ENCODE measurements at places on chromosomes 5 and 9.

DNA sequence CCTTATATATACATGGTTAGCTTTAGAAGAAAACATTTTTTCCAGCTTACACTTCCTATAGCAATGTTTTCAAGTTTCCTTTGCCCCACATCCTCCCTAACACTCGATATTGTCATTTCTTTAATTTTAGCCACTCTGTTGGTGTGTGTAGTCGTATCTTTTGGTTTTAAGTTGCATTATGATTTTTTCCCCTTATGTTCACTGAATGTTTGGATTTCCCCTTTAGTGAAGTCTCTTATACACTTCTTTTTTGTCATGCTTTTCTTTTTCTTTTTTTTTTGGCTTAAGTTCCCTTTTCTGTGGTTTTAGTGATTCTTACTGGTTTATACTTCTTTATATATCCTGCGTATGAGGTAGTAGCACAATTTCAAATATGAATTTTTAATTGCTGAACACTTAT is 58.8 kb downstream of the KDM4C start:
- no peak for DNase-seq

DNA sequence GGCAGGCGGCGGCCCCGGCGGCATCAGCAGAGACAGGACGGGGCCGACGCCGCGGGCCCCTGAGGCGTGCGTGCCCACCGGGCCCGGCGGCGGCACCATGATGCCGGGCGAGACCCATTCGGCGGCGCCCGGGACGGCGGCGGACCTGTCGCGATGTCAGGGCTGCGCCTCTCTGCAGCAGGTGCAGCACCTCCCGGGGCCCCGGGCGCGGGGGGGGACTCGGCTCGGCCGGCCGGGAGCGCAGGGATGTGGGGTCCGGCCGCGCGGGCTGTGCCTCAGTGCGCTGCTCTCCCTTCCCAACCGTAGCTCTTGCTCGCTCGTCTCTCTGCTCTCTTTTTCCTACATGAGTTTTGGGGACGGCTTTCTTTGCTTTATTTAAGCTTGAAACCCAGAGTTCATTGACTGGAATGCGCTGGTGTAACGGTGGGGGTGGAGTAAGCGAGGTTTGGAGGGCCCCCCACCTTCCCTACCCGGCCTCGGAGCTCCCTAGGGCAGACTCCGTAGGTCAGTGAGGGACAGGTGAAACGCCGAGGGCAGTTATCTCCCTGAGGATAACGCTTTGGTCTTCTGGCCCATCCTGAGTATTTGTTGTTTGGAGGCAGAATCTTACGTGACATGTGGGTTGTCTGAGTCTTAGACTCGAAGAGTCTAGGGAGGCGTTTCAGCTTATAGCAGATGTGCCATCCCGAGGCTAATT is 490 bp downstream of the ICE1 start:
- DNase-seq = no peak

DNA sequence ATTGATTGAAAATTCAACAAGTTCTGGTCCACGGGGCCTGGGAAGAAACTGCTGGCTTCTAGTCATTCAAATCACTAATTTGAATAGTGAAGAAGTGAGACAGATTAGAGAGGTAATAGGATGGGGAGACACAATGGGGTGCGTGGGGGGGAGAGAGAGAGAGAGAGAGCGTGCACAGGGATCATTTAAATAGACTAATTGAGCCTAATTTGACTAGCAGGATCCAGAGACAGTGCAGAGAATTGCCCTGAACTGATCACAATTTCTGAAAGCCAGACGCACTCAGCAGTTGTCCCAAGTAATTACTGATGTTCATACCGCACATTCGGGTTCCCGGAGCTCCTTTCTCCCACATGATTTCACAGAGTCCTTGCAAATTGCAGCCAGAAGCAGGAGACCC is 50.3 kb upstream of the C5orf58 start:
- no peak for DNase-seq

- no peak for DNase-seq
Observed at GRCh38 chr5:116448870-116449427, 125.7 kb downstream of the SEMA6A start.

DNA sequence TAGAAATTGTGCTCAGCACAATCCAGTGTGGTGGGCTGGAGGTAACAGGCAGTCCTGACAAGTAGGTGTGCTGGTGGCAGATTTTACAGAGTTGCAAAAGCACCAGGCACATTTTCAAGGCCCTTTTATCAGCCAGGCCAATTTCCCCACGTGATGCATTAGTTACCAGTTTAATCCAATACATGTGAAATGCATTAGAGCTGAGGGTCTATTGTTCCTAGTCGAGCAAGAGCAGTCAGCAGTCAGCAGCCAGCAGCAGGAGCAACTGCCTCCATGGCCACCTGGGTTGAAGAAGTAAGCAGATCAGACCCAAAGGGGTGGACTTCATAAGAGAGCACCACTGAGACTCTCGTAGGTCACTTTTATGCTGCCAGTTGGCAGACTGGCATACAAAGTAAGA is 76.7 kb downstream of the EPB41L4A start:
- DNase-seq = no peak

GRCh38 chr5:144206141-144206540 is 35.5 kb downstream of the KCTD16 start:
- no peak for DNase-seq

GRCh38 chr9:98909935-98910334 is 33.8 kb upstream of the COL15A1 start:
- no peak for DNase-seq

- no peak for DNase-seq
Observed at GRCh38 chr5:154850255-154851062, at the start of gene FAXDC2. Gene FAXDC2 (minus strand): TSS chr5:154850603. CDS start chr5:154838178, 12,425 bp downstream.

- no peak for DNase-seq
Observed at GRCh38 chr5:56339732-56340131, 106.6 kb upstream of the ANKRD55 start.

GRCh38 chr5:154800582-154800981 is 45.4 kb downstream of the LARP1 start:
- no peak for DNase-seq

GRCh38 chr9:118563677-118564076 is 805.6 kb downstream of the BRINP1 start:
- DNase-seq = no peak

- no peak for DNase-seq
Observed at GRCh38 chr5:96259151-96259772, 173.8 kb downstream of the PCSK1 start.

- no peak for DNase-seq
Observed at GRCh38 chr5:160674901-160675300, 177.1 kb downstream of the ATP10B start.

- DNase-seq = no peak
Observed at GRCh38 chr5:150500328-150500841, 7.5 kb upstream of the NDST1 start.

- DNase-seq = no peak
Observed at GRCh38 chr5:157941616-157942015, 82.7 kb upstream of the CLINT1 start.

DNA sequence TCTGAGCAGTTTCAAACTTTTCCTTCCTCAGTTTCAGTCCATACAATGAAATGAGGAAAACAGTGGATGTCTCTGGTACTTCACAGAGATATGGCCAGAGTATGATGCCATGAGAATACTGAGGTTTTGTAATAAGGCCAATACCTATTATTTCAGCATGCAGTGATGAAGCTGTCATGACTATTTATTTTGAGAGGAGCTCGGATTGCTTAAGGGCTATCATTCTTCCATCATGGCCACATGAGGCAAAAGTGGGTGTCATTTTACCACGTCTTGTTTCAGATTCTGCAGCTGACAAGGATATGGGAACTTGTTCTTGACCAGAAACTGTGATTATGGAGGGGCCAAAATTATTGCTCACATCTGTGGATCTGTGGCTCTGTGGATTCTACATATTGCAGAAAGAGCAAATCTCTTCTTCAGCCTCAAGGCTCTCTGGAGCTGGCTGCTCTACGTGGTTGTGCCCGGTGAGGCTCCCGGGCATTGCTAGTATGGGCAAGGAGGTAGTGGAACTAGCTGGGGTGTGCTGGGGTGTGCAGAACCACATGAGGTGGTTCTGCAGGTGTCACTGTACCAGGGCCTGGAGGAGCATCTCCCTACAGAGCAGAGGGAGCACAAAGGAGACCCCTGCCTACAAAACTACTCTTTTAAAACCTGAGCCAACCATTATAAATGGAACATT is 180.3 kb downstream of the SEMA6A start:
- no peak for DNase-seq

- peak; percentile 49 for DNase-seq
Observed at GRCh38 chr9:124869986-124870560, 8.1 kb downstream of the ARPC5L start.
